ENCODE measurements at places on chromosomes 12 and 14.

DNA sequence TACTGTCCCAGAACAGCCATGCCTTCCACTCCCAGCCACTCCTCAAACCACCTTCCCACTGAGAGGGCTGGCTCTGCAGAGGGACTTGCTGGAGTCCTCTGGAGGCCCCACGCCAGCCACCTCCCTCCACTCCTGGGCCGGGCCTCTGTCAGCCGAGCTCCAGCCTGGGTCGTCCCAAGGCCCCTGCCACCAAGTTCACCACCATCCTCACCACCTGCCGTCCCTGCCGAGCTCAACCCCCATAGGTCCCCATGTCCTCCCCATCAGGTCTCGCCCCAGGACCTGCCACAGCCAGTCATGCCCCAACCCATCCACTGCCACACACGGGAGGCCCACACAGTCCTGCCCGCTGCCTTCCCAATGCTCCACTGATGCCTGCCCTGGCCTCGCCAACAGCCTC, 39.0 kb downstream of the ITPK1 start:
- DNase-seq: no peak

DNA sequence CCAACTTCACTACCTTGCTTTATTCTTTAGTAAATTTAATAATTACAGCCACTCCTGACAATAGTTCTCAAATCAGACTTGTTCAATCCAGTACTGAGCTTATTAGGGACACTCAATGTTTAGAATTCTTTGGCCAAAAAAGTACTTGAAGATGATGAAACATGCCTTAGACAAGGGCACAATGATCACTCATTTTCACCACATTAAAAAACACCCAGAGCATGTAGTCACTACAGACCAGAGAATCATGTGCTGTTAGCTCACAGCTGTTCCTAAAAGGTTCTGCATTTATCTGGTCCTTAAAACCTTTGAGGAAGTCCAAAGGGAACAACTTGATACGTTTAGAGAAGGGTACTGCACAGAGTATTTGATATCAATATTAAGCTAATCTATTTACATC, 98.7 kb downstream of the INSM2 start:
- DNase-seq: no peak

DNA sequence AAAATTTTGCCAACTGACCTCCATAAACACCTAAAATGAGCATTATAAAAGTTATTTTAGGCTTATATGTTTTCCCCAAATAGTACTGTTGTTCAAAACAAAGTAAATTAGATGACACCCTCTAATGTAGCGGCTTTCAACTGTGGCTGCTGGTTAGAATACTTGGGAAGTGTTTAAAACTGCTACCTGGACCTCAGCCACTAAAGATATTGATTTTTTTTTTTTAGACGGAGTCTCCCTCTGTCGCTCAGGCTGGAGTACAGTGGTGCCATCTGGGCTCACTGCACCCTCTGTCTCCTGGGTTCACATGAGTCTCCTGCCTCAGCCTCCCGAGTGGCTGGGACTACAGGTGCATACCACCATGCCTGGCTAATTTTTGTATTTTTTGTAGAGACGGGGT, 16.2 kb downstream of the PRORP start:
- DNase-seq: no peak

- no peak for DNase-seq
Observed at GRCh38 chr14:54669721-54670561, 103.0 kb downstream of the SAMD4A start.

DNA sequence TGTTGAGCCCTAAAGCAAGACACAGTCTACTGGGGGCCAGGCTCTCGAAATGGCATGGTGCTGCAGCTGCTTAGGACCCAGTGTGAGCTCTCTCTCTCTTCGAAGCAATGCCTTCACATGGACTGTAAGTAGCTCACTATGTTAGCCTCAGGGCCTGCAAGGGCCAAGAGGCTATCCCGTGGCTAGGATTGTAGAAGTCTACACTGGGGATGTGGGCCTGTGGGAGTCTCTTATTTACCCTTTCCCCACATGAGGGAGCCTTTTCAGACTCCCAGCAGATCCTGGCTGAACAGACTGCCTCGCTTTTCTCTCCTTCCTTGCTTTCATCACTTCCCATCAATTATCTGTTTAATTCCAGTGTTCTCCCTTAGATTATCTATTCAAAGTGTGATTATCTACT, 101.4 kb downstream of the GPR65 start:
- DNase-seq: no peak

DNA sequence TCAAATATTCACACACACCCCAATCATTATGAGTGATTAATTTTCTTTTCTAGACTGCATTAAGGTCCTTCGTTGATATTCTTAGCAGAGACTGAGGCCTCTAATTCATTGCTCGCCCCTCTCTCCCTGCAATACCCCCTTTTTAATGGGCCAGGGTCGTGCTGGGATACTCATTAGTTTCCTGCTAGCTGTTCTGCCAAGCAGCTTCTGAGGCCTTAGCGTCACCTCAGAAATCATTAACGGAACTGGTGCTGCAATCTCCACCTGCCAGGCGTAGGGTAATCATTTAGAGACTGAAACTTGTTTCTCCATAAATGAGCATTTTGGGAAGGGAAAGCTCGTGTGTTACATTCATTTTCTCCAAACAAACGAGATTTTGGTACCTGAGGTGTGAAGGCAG, 1054.7 kb downstream of the GALC start:
- DNase-seq: no peak

GRCh38 chr12:12079291-12079690, 8.6 kb downstream of the BCL2L14 start:
- no peak for DNase-seq

GRCh38 chr12:89418228-89418910, 66.1 kb upstream of the DUSP6 start:
- no peak for DNase-seq

DNA sequence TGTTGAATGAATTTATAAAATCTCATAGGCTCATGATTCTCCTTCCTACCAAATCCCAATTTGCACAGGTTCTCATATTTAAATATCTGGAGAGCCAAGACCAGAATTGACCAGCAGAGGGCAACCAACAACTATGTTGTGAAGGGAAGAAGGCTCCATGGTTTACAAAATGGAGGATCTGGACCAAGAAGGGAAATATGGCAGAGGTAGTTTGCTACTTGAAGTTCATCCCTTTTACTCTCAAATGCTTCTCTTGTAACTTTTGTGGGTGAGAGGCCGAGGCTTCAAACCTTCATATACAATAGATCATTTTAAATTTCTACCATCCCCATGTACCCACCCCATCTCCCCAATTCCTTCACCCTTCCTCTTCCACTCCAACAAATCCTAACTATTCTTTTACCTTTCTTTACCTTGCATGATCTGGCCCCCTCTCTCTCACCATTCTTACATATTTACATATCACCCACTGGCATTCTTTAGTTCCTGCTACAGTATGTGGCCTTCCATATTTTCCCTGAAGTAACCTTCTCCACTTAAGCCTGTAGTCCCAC, 3.8 kb upstream of the SMARCC2 start:
- DNase-seq: peak; percentile 41

DNA sequence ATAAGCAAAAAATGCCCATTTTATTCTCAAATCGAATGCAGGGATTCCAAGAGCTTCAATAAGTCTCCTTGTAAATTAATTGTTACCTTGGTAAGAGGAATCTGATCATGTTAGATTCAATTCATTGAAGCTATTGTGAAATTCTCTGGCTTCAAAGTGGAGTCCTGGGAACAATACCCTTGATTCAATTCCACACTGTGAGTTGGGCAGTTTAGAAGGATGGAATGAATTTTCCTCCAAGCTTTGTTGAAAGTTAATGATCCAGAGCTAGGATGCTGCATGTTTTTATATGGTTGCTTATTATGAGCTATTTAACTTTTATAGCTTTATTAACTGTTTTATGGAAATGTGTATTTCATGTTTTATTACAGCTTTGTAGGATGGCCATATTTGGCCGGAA, 89.9 kb upstream of the IGF1 start:
- DNase-seq: no peak

- DNase-seq: no peak
Observed at GRCh38 chr14:75150150-75150549, 23.3 kb upstream of the NEK9 start.

DNA sequence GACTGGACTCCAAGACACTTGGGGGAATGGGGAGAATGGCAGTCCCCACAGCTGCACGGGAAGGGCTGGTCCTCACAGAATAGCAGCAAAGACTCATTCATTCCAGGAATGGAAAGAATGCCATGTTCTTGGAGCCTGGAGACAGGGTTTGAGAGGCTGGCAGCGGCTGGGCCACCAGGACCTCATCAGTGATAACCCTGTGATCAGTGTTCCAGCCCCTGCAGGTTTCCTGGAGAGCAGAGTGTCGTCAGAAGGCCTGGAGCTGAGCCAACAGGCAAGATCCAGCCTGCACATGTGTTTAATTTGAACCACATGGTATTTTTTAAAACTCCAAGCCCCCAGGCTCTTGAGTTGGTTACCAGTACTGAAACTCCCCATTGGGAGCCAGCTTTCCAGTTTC, 11.3 kb downstream of the BDKRB1 start:
- no peak for DNase-seq

- DNase-seq: no peak
Observed at GRCh38 chr12:124498275-124499189, 68.9 kb downstream of the NCOR2 start.

DNA sequence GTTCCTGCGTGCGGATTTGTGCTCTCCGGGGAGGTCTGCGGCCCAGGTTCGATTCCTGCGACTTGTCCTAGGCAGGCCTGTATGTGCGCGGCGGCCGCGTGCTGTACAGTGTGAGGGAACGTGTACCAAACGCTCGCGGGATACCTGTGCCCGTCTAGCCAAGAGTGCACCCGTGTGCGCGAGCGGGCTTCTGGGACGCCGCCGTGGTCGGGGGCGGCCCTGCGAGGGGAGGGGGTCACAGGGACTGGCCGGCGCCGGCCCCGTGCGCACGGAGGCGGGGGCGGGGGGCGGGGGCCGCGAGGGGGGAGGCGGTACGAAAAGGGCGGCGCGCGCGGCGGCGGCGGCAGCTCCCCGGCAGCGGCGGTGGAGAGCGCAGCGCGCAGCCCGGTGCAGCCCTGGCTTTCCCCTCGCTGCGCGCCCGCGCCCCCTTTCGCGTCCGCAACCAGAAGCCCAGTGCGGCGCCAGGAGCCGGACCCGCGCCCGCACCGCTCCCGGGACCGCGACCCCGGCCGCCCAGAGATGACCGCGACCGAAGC, at the start of gene DLK1:
Gene DLK1 (plus strand): TSS at position 343 of the 536 bp plus-strand sequence. CDS start 177 bp downstream, at position 520.
- no peak for DNase-seq

DNA sequence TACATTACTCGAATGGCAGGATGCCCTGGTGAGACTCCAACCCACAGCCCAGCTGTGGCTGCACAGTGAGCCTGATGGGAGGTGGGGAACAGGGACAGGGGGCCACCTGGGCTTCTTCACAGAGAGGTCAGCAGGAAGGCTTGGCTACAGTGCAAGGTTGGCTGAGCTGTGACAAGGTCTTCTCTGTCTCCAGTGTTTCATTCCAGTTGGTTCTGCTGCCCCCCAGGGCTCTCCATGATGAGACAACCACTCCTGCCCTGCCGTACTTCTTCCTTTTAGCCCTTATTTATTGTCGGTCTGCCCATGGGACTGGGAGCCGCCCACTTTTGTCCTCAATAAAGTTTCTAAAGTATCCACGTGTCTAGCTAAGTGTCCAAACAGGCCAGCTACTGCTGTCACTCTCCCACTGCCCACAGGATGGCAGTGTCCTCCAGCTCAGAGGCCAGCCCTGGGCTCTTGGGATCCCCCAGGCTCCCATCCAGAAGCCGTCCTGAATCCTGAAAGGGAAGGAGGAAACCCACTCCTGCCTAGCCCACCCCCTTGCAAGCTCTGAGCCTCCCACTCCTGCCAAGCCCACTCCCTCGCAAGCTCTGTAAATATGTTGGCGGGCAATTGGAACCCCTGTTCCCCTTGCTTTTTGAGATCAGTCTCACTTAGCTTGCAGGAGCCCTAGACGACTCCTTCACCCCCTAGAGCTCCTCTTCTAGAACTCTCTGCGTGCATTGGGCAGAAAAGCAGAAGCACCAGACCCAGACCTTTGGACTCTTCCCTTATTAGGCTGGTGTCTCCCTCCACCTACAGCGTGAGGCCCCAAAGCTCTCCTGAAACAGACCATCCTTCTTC, 5.4 kb downstream of the C1QL4 start:
- no peak for DNase-seq

DNA sequence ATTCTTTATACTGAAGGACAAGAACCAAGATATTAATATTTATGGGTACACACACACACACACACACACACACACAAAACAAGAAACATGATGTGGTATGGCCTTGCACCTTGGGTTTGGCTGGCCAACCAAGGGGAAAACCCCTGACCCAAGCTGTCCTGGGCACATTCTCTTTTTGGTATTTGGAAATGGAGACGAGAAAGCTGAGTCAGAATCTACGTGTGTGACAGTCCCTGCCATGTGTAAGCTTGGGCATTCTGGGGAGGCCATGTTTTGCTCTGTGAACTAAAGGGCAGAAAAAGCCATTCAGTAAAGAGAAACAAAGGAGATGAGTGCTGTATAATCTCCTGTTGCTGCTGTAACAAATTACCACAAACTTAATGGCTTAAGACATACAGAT, 35.6 kb downstream of the PTGER2 start:
- DNase-seq: no peak

GRCh38 chr12:11777962-11778361, 128.5 kb downstream of the ETV6 start:
- no peak for DNase-seq

- no peak for DNase-seq
Observed at GRCh38 chr14:88034076-88034475, 29.1 kb downstream of the GPR65 start.

DNA sequence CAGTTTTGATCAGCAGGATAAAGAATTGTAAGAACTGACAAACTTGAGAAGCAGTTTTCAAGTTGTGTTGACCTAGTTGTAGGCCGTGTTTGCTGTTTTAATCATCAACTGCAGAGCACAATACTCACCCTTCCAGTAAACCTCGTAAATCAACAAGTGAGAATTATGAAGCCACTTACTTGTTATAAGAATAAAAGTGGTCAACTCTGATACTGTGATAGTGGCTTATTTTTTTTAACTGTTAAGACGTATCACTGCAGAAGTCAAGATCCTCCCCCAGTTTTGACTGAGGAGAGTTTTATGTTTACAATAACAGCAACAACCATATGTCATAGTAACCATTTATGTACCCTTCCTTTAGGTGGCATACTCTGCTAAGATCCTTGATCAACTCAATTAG, 100.8 kb upstream of the DACT1 start:
- no peak for DNase-seq

DNA sequence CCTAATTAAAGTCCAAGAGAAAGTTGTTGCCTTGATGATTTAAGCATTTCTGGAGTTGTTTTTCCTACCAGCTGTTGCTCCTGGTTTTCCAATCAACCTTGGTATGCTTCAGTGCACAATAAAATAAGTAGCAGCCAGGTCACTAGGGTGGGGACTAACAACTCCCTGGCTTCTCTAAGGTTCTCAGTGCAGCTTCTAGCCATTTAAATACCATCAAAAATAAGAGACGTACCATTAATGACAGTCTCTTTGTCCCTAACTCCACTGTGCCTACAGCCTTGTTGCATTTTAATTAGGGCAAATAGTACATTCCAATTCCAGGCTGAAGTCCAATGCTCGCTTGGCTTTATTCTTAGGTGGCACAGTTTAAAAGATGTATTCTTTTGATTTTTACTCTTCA, 11.8 kb downstream of the STON2 start:
- DNase-seq: no peak
